Right kidney (tissue), 9 donors: ENCODE measurements at places on chromosomes 6 and 20.

- DNase-seq = no peak
Measured at GRCh38 chr6:163147994-163148393, 266.5 kb upstream of the QKI start.

DNA sequence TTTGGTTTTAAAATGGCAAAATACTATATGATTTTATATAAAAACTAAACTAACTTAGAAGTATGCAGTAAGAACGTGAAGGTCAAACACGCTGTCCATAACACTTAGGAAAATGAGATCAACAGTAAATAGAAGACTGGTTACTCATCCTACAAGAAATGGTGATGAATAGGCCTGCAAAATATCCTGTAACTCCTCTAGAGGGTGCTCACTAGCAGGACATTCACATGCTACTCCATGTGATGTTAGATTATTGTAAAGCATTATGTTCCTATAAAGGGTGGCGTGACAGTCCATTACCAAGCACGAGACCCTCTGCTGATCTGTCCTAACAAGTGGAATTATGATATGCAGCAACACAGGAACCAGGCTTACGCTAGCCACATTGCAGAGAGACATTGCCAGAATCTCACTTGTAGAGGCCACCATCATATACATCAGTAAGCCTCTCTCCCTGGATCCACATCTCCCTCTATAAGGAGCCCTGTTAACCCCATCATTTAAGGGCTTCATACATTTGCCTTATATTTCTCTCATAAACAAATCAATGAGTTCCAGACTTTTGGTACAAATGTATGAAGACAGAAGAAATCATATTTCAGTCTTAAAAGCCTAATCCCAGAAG, 18.0 kb upstream of the DEFB129 start:
- DNase-seq = peak; percentile 7

DNA sequence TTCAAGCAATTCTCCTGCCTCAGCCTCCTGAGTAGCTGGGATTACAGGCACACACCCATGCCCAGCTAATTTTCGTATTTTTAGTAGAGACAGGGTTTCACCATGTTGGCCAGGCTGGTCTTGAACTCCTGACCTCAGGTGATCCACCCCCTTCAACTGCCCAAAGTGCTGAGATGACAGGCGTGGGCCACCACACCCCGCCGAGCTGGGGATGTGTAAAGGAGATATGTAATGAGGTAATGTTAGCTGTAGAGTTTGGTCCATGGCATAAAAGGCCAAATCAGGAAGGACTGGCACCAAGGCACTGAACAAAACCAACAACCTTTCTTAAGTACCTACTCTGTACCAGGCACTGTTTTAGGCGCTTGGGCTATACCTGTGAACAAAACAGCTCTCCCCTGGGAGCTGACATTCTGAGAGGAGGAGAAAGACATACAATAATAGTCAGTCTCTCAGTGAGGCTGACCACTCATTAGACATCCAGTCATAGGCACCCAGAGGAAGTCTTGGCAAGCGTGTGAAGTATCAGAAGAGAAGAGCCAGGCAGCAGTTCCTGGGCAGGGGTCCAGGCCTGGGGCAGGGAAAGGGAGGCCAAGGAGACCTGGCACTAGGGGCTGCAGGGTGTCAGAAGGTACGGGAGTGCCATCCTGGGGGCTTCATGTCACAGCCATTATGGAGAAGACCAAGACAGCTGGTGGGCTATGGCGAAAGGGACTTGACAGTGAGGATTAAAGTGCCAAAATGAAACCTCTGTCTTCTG, 164.8 kb upstream of the DTNBP1 start:
- DNase-seq = no peak

DNA sequence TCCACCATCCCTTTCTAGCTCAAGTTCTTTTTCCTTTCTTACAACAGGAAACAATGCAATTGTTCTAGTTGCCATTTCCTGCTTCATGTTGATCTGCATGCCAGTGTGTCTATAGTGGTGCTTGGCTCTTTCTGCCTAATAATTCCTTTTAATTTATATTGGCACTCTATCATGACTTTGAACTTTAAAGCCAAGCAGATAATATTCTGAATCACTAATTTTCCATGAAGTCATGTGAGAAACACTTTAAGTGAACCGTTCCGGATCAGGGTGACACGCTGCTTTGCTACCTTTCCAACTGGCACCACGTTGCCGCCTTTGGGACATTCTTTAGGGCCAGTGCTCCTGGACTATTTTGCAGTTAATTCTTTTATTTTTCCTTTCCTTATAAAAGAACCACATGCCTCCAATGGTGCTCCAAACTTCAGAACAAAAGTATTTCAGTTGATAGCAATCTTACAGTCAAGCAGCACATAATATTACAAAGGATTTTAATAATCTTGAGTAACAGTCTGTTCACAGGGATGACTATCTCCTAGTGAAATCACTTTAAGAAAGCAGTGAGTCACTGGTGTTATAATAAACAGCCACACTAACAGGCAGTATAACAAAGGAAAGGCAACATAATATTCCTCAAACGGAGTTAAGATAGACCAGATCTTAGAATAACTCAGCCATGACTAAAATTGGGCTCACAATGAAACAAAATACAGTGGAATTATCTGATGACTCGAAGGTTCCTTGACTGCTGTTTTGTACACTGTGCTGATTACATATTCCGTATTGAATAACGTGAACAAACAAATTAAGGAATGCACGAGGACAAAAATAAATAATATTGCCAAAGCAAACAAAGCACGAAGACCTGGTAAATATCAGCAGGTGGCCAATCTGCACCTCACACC, 19.0 kb upstream of the BLOC1S5 start:
- DNase-seq = no peak

DNA sequence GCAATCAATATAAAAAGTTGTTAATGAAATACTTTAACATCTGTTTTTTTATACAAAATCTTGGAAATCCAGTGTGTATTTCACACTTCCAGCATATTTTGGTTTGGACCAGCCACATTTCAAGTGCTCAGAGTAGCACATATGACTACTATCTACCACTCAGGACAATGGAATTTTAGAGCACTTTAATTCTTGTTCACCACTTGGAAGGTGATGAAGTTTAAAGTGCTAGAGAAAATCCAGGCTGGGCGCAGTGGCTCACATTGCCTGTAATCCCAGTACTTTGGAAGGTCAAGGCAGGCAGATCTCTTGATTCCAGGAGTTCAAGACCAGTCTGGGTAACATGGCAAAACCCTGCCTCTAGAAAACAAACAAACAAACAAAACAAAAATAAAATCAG, 6.1 kb upstream of the SLC35B3 start:
- DNase-seq = no peak
